LoVo (cell line): ENCODE measurements at places on chromosomes 2 and 18.

- DNase-seq, result no peak
Observed at GRCh38 chr2:78775291-78775690, 250.2 kb upstream of the REG3G start.

DNA sequence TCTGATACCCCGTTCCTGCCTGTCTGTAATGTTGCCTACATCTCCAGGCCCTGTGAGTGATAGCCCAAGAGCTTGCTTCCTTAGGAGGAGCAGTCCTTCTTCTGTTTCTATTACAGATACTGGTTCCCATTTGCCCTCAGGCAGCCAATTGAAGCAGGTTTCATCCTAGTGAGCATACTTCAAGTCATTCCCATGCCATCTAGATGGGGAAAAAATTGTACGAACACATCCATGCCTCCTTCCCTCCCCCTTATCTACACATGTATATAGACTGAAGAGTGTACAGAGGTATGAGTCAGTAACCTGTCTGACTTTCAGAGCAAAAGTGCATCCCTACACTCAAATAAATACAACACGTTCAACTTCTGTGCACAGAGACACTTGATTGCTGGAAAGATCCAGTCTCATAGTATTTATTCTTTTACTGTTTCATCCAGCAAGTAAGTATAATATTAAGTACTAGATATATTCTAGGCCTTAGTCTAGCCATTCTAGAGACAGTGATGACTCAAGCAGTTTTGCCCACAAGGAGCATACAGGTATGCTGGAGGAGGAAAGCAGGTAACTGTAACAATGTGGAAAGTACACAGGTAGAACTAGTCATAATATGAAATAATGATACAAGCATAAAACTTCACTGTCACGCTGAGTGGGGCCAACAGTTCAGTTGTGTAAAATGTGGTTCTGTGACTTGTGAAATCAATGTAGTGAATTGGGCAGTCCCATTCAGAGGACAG, 153.4 kb downstream of the MGAT5 start:
- no peak for DNase-seq

DNA sequence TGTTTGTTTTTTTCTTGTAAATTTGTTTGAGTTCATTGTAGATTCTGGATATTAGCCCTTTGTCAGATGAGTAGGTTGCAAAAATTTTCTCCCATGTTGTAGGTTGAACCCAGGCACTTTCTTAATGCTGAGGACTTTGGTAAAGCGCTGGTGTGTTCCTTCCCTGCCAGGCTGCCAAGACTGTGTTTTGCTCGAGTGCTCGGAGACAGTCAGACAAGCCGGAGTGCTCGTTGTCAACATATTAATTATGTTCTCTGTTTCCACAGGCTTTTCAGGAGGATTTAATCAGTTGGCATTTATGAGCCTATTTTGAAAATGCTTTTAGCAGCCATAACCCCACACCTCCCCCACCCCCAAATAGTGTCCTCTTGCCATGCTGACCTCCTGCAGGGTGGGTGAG, 6.4 kb downstream of the MTCL1 start:
- no peak for DNase-seq

DNA sequence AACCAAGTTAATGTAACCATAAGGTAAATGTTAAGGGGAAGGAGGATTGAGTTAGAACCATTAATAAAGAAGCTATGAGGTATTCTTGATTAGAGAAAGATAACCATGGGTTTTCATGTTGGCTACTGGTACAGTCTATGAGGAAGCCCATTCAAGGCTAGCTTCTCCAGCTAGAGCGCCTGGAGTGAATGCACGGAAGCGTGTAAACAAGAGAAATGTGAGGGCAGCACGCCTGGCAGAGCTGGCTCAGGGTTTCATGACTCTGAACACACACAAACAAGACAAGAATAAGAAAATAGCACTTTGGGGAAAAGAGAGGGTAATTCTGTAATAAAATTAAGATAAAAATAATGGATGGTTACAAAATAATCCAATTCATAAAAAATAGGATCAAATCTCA, 255.3 kb downstream of the PDE11A start:
- no peak for DNase-seq

DNA sequence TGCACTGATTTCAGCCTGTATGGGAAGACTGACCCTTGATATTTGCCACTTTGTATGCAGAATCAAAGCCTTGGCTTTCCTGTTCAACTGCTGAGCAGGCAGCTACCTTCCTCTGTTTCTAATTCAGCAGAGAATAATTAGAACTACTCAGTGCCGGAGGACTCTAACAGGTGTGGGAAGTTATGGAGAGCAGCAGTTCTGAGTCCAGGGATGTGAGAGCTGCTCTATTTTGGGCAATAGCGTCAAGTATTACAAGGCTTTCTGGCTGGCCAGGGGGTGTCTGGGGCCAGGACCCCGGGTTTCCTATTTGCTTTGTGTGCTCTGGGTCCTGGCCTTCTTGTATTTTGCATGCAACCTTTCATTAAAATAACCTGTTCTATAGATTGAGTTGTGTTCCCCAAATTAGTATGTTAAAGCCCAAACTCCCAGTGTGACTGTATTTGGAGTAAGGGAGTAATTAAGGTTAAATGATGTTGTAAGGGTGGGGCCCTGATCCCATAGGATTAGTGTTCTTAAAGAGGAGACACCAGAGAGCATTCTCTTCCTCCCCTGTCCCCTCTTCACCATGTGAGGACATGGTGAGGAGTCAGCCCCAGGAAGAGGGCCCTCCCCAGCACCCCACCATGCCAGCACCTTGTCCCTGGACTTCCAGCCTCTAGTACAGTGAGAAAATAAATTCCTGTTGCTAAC, 5.6 kb upstream of the NTSR2 start:
- DNase-seq, result no peak

GRCh38 chr2:65917986-65918385, 485.6 kb upstream of the SPRED2 start:
- DNase-seq, result no peak

DNA sequence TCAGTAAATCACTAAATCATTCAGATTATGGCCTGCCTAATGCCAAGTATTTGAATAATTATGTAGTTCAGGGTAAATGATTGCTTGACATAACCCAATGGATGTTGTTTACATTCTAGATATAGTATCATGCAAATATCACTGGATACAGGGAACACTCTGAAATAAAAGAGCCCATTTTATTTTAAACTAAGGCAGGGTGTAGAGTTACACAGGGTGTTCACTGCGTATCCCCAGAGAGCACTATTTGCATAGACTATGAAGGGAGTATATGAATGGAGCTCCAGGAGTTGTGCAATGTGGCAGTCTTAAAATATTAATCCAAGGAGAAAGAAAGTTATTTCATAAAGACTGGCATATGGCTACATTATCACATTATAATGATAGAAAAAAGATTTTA, 701.1 kb upstream of the KLHL29 start:
- no peak for DNase-seq

GRCh38 chr18:58640891-58641610, 12.2 kb upstream of the ALPK2 start:
- DNase-seq, result no peak

GRCh38 chr2:134195341-134195740, 58.5 kb upstream of the MGAT5 start:
- no peak for DNase-seq

GRCh38 chr18:5571666-5572065, 27.9 kb upstream of the EPB41L3 start:
- DNase-seq, result no peak

DNA sequence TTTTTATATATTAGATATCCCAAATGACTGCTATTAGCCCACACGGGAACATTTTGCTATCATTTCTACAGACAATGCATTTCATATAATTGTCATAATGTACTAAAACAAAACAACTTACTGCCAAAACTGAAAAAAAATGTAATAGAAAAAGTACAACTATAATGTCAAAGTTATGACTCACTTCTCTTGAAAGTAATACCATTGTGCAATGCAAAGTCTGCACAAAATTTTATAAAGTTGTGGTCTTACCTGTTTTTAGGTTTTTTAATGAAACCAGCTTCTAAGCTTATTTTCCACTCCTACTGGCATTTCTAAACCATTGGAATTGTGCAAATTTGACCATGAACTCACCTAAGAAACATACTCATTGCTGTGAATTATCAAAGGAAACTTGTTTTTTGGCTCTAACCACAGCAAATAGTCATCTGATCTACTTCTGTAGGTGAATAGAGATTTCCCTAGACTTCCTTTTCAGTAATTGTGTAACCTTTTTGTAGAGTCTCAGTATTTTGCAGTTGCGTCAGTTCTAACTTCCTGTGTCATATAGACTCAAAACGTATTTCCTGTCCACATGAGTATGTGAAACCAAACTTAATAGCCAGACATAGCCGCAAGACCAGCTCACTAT, 31.9 kb upstream of the TFPI start:
- DNase-seq, result no peak

DNA sequence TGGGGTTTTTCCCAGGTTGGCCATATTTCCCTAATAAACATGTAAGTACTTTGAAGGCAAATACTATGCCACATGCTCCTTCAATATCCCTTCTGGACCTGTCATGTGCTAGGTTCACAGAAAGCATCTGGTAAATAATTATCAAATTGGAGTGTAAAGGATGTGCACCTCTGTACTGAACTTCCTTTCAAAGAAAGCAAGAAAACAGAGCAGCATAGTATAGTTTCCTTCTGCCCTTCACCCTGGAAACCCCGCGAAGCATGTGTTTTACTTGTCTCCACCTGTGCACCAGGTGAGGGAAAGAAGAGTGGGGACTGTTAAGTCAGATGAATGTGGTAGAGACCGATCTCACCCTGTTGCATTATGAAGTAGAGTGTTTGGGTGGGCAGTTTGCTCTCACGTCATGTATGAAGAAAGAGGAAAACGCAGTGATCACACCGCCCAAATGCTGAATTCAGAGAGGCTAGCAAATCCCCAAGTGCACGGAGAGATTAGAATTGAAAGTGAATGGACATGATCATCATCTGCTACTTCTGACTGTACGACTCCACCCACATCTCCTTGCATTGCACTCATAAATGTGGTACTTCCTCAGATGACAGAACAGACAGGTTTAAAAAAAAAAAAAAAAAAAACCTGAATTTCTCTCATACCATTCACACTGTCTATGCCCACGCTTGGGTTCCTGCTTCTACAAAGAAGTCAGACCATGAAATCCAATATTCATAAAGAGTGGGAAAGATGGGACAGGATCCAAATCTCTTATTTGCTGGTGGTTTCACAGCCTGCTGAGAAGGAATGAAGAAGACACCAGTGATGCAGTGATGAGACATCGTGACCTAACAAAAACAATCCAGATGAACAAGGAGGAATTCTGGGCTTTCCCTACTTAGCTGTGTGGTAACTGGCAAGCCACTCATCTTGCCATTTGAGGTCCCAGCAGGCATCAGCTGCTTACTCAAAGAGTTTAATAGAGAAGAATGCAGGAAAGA, 448.6 kb downstream of the BCL11A start:
- DNase-seq, result no peak

- no peak for DNase-seq
Observed at GRCh38 chr2:122859260-122859659, 1103.8 kb downstream of the TSN start.

DNA sequence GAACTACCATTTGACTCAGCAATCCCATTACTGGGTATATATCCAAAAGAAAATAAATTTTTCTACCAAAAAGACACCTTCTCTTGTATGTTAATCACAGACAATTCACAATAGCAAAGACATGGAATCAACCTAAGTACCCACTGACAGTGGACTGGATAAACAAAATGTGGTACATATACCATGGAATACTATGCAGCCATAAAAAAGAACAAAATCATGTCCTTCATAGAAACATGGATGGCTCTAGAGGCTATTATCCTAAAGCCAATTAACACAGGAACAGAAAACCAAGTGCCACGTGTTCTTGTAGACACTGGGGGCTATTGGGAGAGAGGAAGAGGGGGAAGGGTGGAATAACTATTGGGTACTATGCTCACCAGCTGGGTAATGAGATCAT, 27.7 kb downstream of the FLACC1 start:
- DNase-seq, result no peak
